ENCODE measurements at places on chromosomes 16 and 17.

- no peak for DNase-seq
These were observed at the start of gene SAMD14 for GRCh38 chr17:50129728-50130558. Gene SAMD14, minus strand, starts transcription at chr17:50130160. Its CDS starts 5,201 bp downstream, at chr17:50124959.

DNA sequence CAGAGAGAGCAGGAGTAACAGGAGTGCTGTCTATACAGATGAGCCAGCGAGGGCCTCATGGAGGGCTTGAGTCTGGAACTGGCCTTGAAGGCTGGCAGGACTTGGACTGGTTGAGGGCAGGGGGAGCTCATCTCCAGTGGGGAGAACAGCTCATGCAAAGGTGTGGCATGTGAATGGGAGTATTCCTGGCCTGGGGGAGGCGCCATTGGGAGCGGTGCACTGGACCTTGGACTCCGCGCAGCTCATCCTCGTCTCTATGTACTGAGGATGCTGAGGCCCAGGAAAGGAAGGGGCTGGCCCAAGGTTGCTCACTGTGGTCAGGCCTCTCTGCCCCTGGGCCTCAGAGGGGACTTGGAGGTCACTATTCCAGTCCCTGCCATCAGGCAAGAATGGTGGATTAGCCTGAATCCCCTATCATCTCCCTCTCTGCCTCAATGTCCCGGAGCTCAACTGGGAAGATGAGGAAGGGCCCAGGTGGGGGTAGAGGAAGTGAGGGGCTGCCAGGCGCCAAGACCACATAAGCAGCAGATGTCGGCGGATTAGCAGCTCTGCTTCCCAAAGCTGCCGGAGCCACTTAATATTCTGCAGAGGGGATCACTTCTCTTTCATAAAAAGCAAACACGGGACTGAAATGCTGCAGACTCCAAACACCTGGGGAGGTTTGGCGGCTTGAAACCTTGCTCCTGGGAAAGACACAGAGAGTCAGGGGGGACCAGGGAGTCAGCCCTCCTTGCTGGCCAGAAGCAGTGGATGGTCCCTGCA, 88.9 kb downstream of the SDK2 start:
- DNase-seq = no peak

DNA sequence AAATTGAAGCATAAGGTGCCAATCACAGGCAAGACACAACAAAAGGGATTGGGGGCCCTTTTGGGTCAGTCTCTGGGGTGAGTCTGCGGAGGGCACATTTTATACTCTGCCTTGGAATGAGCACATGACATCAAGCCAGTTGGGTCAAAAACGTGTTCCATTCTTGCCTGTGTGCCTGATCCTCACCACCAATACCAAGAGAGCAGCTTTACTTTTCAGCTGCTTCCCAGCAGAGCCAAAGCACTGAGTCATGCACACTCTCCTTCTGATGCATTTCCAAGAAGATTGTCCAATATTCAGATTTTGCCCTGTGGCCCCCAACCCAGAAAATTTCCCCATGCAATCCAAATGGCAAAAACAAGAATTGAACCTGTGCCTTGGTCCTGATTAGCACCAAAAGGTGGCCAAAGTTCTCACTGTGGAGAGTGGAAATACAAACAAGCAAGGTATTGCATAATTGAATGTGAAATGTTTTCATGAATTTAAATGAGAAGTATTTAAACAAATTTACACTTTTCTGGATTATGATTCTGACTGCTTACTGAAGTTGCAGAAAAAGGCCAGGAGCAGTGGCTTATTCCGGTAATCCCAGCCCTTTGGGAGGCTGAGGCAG, 217.8 kb upstream of the SOX9 start:
- DNase-seq = no peak

DNA sequence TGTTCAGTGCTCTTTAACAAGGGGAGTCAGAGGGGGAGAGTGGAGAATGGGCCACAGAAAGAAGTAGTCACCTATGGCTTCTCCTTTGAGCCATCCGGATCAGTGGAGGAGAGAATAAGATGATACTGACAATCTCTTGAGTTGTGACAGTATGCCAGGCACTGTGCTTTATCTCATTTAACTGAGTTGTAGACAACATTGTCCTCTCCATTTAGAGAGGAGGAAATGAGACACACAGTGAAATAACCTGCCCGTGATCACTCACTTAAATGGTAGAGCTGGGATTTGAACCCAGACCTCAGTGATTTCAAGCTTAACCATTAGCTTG, 17.8 kb upstream of the EEF2K start:
- no peak for DNase-seq

DNA sequence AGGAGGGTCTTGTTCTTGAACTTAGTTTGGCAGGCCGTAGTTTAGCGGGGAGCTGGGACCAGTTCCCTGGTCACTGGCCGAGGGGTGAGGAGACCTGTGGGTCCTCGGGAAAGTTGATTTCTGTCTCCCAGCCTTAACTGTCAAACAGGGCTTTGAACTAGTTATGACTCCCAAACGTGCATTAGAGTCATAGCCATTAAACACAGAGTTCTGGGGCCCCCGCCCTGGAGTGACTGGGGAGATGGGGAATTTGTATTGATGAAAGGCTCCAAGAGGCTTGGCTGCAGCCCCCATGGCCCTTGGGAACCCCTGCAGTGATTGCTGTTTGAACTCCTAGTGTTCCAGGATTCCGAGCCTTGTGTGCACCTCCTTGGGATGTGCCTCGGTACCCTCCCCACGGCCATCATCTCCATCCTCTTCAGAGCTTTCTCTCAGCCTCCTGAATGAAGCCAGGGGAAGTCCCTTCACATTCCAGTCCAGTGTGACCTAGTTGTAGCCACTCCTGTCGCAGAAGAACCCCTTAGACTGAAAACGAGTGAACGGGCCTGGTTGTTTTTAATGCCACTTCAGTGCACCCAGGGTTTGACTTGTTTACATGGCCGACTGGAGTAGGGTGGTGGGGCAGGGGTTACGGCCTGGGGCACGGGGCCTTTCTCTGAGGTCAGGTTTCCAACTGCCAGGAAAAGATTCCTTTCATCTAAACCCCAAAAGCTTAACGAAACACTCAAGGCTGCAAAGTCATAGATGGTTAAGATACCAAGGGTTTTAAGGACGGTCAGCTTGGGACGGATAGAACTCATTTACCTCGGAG, 1.4 kb downstream of the MPRIP start:
- no peak for DNase-seq

GRCh38 chr16:70767377-70768202, 33.4 kb downstream of the VAC14 start:
- no peak for DNase-seq

GRCh38 chr17:15437303-15437635, 30.2 kb downstream of the CDRT4 start:
- no peak for DNase-seq

DNA sequence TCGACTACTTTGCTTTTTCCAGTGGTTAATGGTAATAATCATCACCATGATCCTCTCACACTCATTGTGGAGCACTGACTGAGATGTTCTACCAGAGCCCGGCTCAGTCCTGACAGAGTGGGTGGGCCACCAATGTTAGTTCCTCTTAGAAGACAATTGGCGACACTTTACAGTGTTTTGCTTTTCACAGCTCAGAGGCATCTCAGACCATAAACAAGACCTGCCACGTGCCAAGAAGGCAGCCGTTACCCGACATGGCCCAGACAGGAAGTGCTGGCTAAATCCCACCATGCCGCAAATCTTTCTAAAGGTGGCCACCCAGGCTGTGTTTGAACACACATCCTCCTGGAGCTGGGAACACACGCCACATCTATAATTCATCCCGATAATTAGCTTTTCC, 103.7 kb downstream of the XYLT1 start:
- DNase-seq = no peak

DNA sequence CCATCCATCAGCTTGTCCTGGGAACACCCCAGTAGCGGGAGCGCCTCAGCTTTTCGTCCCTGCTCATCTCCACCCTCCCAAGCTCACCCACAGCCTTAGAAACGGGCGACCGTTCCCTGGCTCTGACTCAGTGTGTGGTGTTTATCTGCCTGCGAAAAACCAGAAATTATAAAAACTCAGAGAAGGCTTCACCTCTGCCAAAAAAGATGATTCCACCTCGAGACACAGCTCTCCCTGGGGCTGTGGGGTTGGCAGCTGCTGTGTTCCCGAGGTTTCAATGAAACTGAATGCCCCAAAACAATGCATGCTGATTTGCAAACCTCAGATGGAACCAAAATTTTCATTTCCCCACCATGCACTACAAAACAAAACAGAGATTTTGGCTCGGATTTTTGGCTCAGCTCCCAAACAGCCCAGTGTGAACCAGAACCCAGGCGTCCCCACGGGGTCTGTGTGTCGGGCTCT, 62.4 kb upstream of the MED9 start:
- DNase-seq = no peak

DNA sequence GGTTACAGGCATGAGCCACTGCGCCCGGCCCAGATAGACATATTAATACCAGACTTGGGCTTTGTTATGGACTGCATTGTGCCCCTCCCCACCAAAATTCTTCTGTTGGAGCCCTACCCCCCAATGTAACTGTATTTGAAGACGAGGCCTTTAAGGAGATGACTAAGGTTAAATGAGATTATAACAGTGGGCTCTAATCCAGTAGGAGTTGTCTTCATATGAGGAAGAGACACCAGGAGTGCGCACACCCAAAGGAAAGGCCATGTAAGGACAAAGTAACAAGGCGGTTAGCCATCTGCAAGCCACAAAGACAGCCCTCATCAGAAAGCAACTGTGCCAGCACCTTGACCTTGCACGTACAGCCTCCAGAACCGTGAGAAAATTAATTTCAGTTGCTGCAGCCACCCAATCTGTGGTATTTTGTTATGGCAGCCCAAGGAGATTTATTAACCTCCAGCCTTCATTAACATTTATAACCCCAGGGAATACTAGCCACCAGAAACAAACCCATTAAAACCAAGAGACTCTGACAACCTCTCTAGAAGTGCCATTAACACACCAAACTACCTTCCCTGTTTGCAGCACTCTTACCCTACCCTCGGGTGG, 107.6 kb downstream of the TTC19 start:
- no peak for DNase-seq

DNA sequence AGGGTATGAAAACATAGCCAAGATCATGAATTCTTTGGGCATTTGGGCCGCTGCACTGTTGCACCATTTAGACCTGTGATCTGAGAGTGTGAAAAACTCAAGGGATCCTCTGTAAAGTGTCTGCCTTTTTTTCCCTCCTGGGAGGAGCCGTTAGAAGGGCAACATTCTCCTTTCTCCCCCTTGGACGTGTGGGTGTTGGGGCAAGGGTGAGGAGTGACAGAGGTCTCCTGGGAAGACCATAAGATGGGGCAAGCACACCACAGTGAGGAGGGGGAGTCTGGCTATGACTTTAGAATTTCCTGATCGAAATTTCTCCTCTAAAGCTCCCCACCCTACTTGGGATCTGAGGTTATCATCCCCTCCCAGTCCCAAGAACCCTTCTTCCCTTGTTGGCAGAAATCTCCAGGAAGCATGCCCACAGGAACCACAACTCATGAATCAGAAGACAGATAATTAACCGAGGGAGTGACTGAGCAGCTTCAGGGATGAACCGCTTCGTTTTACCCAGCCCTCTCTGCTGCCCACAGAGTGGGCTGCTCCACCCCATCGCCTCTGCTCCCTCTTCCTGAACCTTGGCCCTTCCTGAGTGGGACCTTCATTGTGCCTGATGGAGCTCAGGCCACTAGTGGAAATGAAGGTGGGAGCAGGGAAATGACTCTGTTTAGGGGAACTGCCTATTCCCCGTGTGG, 4.2 kb downstream of the ITGB3 start:
- DNase-seq = no peak

GRCh38 chr17:72056155-72056554, 64.7 kb upstream of the SOX9 start:
- no peak for DNase-seq

GRCh38 chr17:30950669-30951399, 20.0 kb upstream of the RNF135 start:
- DNase-seq = peak; percentile 53

- peak; percentile 69 for DNase-seq
These were observed 116.0 kb downstream of the SNX29 start for GRCh38 chr16:12092544-12092921.

GRCh38 chr16:78300469-78300868, 201.0 kb downstream of the WWOX start:
- no peak for DNase-seq

- DNase-seq = no peak
These were observed 19.8 kb downstream of the NUBP1 start for GRCh38 chr16:10763456-10763855.

- no peak for DNase-seq
These were observed 90.3 kb downstream of the ZFHX3 start for GRCh38 chr16:72957303-72958277.

DNA sequence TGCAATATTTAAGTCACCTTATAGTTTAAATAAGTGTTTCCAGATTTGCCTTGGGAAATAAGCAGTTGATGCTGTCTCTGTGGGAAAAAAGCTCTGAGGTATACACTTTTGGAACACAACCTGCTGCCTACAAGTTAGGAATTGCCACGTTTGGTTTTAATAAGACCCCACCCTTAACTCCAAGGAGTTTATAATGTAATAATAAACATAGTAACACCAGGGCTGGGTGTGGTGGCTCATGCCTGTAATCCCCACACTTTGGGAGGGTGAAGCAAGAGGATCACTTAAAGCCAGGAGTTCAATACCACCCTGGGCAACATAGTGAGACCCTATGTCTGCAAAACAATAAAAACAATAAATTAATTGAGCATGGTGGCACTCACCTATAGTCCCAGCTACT, 15.9 kb upstream of the SMG1 start:
- no peak for DNase-seq

DNA sequence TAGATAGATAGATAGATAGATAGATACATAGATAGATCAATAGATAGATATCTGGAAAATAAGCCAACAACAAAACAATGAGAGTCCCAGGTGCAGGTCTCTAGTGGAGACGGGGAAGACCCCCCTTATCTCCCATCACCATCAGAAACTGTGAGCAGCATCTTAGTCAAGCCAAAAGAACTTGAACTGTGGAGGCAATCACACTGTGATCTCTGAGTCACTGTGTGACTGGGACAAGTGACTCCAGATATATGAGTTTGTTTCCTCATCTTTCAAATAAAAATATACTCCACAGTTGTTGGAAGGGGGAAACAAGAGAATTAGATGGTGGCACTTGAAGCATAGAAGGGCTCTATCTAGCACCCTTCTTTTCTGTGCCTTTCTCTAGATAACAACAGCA, 42.1 kb downstream of the NOG start:
- DNase-seq = no peak

DNA sequence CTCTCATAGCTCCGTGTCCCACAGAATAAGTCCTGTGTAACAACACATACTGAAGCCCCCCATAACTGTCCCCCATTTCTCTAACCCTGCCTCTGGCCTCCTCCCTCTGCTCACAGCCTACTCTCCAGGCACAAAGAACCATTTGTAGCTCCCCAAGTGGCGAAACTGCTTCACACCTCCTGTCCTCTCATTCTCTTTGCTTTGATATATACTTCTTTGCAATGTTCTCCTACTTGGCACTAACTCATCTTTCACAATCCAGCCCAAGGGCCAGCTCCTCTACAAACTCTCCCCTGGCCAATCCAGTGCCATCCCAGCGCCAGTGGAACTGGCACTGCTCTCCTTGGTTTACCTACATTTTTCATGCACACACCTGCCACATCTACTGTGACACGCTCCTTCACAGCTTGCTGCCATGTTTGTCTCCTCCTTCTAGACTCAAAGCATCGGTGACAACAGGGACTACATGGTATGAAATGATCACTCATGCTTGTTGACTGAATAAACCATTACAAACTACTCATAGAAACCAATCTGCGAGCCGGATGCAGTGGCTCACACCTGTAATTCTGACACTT, 12.8 kb downstream of the CYTH1 start:
- DNase-seq = no peak

GRCh38 chr17:31299624-31300023, 2.6 kb upstream of the OMG start:
- DNase-seq = no peak

All from AG09309 (cell line).